ENCODE measurements at places on chromosomes 3 and 15. TPM values are rescaled to one million over a fixed set of nuclear protein-coding genes. Genes with fewer than 3 reads are reported as not detected.

CLSTN2 gene
- total RNA-seq: 14.4 TPM

ZNF80 gene
- not detected for total RNA-seq

IMPG2 gene
- 0.70 TPM for total RNA-seq

FEZF2 gene
- total RNA-seq: not detected

ACAN gene
- not detected for total RNA-seq

ALDH1A3 gene
- 32.9 TPM for total RNA-seq

DPH6 gene
- 169 TPM for total RNA-seq

Measured in uterus (tissue), 4 donors.